ENCODE measurements at places on chromosomes 4 and X.

GRCh38 chr4:87066403-87067123, 131.8 kb downstream of the AFF1 start:
- DNase-seq, result no peak

GRCh38 chrX:43003939-43004338, 226.0 kb upstream of the PPP1R2C start:
- no peak for DNase-seq

- no peak for DNase-seq
These were observed 32.7 kb upstream of the PSAPL1 start for GRCh38 chr4:7467471-7467870.

- no peak for DNase-seq
These were observed 22.2 kb downstream of the PHKA2 start for GRCh38 chrX:18961686-18962085.

DNA sequence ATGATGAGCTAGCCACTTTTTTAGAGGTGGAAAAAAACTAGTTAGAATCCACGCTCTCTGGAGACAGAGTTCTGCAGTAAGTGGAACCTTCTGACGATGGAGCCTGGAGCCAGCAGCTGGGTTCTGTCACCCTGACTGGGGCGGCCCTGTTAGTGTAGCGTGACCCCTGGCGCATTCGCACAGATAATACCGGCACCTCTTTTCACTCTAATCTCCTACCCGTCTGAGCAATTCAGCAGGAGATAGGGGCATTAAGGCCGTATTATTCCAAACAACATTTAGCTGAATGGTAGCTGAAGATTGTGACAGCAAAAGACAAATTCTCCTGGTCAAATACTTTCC, 292.6 kb downstream of the FBXO8 start:
- no peak for DNase-seq

- DNase-seq, result no peak
These were observed at the start of gene MAGEA10 for GRCh38 chrX:152138388-152138784. Gene MAGEA10, minus strand, starts transcription at chrX:152138577. Its CDS starts 2,957 bp downstream, at chrX:152135620.

DNA sequence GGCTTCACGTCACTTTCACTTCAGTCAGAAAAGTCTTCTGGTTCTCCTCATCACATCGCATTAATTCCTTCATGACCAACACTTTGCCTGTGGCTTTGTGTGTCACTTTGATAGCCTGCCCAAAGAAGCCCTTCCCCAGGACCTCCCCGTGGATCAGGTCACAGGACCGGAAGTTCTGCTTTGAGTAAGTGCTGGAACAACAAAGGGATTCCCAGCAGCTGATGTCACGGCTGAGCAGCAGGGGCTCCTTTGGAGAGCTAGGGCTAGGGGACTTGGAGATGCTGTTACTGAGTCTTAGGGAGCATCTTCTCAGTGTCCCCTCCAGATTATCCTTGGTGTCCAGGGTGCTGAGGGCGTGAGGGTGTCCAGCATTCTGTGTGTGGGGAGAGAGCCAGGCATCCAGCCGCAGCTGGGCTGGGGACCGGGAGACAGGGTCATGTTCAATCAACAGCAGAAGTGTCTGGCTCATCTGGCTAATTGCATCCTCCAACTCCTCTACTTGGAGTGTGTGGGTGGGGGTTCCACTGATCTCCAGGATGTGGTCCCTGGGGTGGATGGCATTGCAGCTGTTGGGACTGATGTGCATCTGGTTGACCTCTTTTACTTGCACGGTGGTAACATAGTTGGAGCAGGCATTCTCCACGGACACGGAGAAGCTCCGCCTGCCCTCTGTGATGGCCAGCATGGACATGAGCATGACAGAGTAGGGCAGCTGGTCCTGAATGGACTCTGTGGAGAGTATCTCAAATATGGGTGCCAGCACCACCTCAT, 39.2 kb upstream of the ARHGAP6 start:
- DNase-seq, result no peak

- DNase-seq, result no peak
These were observed 430.1 kb downstream of the GABRG1 start for GRCh38 chr4:45693746-45694145.

GRCh38 chr4:42474406-42474805, 77.1 kb downstream of the SHISA3 start:
- DNase-seq, result no peak

DNA sequence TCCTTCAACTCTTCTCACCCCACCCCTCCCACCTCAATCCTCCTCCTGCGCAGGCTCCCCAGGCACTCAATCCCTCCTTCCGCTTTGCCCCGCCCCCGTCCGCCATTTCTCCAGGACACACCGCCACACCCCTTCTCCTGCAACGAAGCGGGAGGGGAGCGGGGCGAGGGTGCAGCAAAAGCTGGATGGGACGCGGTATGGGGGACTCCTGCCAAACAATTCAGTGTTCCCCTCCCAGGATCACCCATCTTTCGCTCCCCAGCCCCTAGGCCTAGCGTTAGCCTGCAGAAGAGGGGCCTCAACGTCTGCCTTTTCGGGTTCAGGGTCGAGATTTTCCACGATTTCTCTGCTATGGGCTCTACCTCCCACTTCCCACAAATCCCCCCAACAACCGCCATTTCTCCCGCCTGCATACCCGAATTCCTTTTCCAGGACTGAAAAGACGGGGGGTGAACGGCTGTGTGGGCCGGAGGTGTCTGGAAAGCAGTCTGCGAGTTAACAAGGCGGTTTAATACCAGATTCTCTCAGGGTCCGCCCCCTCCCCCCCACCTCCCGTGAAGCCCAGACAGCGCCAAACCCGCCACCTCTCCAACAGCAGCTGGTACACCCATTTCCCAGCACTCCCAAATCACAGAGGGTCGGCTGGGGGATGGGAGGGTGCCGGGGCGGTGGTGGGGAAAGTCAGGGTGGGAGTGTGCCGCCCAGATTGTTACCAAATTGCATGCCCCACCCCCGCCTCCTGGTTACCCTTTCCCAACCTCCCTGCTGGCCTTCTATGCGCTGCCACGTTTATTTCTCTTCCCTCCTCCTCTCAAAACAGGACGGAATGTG, 774 bp downstream of the ARMCX2 start:
- DNase-seq, result peak; percentile 60

- no peak for DNase-seq
These were observed 144.9 kb upstream of the MAD2L1 start for GRCh38 chr4:120211408-120212015.

GRCh38 chr4:120636120-120636630, 286.4 kb downstream of the PRDM5 start:
- DNase-seq, result peak; percentile 4

- DNase-seq, result no peak
These were observed 48.0 kb upstream of the SOD3 start for GRCh38 chr4:24747234-24747975.

- DNase-seq, result peak; percentile 2
These were observed 1.9 kb downstream of the NEUROG2 start for GRCh38 chr4:112513971-112514646.

DNA sequence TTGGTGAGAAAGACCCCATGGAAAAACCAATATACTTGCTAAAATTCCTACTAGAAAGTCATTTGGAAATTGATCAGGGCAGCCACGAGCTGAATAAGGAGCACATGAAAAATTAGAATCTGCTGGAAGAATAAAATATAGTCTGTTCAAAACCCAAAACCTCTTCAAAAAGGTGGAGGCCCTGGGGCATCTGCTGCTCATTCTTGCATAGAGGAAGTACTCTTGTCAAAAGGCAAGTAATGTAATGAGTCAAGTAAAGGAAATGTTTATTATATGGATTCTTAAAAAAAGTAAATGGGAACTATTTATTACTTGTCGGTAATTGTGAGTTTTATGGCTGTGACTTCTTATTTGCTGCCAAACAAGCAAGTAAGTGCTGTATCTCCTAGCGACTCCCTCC, 109.5 kb downstream of the GK start:
- DNase-seq, result no peak
